Natural killer cell treated with Interleukin-12 subunit alpha and Interleukin-12 subunit beta and Interleukin-15 and Interleukin-18, amount 100 ng/mL, for 72 hours (primary cell): ENCODE measurements at places on chromosomes 11 and 22. TPM values are rescaled to one million over a fixed set of nuclear protein-coding genes. Genes with fewer than 3 reads are reported as not detected.

DNA sequence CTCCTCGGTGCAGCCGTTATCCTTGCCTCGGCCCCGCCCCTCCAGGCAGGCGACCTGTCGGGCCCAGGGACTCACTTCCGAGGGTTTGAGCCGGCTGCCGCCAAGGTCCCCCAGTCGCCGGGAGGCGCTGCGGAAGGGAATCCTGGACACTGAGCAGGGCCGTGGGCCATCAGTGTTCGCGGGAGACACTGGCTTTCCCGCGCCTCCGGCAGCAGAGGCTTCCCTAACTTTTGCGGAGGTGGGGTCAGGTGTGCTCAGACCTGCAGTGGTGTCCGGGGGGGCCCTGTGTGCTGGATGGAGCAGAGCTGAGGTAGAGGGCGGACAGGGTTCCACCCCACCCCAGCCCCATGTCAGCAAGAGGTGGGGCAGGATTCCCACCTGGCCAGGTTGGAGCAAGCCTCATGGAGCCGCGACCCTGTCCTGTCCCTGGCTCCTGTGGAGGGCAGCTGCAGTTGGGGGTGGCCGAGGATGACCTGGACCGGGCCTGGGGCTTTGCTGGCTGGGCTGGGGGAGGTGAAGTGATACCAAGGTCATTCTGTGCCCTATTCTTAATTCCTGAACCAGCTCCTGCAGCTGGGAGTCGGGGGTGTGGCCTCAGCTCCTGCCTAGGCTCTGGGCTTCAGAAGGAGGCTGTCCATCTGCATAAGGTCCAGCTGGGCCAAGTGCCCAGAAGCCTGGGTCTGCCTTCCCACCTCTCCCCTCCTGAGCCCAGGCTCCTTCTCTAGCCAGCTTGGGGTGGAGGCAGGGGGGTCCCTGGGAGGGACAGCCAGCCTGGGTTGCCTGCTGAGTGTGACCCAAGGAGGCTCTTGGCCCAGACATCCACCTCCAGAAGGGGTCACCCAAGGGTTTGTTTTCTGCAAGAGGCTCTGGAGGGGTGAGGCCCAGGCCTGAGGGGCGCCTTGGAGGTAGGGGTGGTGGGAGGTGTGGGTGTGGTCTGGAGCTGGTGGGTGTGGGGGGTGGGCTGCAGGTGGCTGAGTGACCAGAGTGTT, 8.4 kb downstream of the TSPAN4 start:
- no peaks in the 10 kb centered on the region for H3K36me3 ChIP-seq
- H3K27ac ChIP-seq, result no peak overlapping the region
- H3K4me3 ChIP-seq, result no peak overlapping the region

- H3K27me3 ChIP-seq, result no peaks in the 10 kb centered on the region
- no peak for DNase-seq
- peaks cover 10% of the 10 kb centered on the region for H3K4me1 ChIP-seq
- H3K27ac ChIP-seq, result peak overlapping the region; percentile 79
- H3K36me3 ChIP-seq, result peaks cover 51% of the 10 kb centered on the region
- peak overlapping the region; percentile 23 for H3K4me3 ChIP-seq
Observed at GRCh38 chr11:34086554-34087283, 18.7 kb upstream of the NAT10 start.

DNA sequence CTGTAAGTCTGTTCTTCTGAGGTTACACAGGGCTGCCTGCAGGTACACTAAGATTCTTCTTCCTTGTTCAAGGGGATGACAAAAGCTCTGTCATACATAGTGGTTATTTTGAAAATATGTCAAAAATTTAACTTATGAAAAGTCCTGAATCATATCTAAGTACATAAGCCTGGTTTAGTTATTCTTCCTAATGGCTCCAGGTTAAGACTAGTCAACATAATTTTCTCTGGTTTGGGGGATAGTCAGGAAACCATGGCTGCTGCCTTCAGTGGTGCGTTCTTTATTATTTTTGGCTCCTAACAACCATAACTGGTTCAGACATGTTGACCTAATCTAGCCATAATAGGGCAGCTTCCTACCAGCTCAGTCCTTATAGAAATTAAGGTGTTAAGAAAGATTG, 257.4 kb upstream of the DDI1 start:
- H3K27me3 ChIP-seq, result peaks cover 5% of the 10 kb centered on the region
- H3K36me3 ChIP-seq, result no peaks in the 10 kb centered on the region
- H3K4me1 ChIP-seq, result no peaks in the 10 kb centered on the region
- DNase-seq, result no peak
- H3K4me3 ChIP-seq, result no peak overlapping the region

DNA sequence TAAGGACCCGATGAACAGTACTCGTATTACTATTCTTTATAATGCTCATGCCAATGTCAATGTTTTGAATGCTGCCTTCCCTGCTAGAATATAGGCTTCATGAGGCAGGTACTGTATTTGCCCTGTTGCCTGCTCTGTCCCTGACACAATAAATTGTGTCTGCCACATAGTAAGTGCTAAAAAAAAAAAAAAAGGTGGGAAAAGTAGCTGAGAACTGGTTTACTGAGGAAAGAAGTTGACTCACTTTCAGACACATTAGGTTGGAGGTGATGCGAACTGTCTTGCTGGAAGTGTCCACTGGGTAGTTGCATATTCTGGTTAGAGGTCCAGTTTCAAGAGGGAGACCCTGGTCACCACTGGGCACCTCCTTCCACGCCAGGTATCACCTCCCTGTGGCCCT, 255.9 kb downstream of the KIRREL3 start:
- H3K36me3 ChIP-seq, result no peaks in the 10 kb centered on the region
- H3K4me3 ChIP-seq, result no peak overlapping the region
- DNase-seq, result no peak
- no peak overlapping the region for H3K27ac ChIP-seq
- peaks cover 52% of the 10 kb centered on the region for H3K4me1 ChIP-seq

- no peak for DNase-seq
- no peak overlapping the region for H3K4me3 ChIP-seq
- H3K36me3 ChIP-seq, result no peaks in the 10 kb centered on the region
- H3K27ac ChIP-seq, result no peak overlapping the region
- H3K27me3 ChIP-seq, result no peaks in the 10 kb centered on the region
- no peaks in the 10 kb centered on the region for H3K4me1 ChIP-seq
Observed at GRCh38 chr11:113373306-113373705, 14.3 kb upstream of the ANKK1 start.

DNA sequence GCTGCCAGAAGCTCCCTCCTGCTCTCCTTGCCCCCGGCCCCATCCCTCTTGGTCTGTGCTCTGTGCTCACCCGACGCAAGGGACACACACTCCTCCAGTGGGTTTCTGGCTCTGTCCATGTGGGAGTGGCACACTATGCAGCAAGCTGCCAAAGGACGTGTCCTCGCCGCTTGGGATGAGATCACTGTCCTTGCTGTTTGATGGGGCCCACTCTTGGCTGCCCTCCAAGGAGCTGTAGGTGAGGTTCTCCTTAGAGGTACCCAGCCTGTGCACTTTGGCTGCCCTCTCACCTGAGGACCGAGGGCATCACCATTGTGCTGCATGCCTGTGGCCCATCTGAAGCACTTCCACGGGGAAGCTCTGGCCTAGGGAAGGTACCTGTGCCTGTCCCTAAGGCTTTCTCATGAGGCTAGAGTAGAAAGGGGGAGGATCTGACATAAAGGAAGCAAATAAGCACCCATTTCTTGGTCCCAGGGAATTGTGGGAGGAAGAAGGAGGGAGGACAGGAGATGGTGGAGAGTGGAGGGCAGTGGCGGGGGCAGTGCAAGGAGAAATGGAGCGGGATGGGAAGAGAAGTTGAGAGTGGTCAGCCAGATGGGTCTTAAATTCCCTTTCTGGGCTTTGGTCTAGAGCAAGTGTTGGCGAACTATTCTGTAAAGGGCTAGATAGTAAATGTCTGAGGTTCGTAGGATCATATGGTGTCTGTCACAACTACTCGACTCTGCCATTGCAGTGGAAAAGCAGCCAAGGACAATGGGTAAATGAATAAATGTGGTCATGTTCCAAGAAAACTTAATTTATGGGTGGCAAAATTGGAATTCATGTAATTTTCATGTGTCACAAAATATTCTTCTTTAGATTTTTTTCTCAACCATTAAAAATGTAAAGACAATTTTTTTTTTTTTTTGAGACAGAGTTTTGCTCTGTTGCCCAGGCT, 47.0 kb upstream of the AMPD3 start:
- H3K4me3 ChIP-seq, result no peak overlapping the region
- peak overlapping the region; percentile 7 for H3K27ac ChIP-seq
- H3K4me1 ChIP-seq, result peaks cover 34% of the 10 kb centered on the region
- no peaks in the 10 kb centered on the region for H3K36me3 ChIP-seq
- H3K27me3 ChIP-seq, result no peaks in the 10 kb centered on the region

GRCh38 chr11:111954154-111954553, 17.0 kb downstream of the DIXDC1 start:
- no peak overlapping the region for H3K4me3 ChIP-seq
- no peak overlapping the region for H3K27ac ChIP-seq
- peaks cover 9% of the 10 kb centered on the region for H3K4me1 ChIP-seq
- no peak for DNase-seq

- peaks cover 10% of the 10 kb centered on the region for H3K27me3 ChIP-seq
- no peaks in the 10 kb centered on the region for H3K4me1 ChIP-seq
- no peak overlapping the region for H3K4me3 ChIP-seq
- no peak overlapping the region for H3K27ac ChIP-seq
- no peaks in the 10 kb centered on the region for H3K36me3 ChIP-seq
Observed at GRCh38 chr22:36100134-36100824, 60.3 kb downstream of the APOL3 start.

DNA sequence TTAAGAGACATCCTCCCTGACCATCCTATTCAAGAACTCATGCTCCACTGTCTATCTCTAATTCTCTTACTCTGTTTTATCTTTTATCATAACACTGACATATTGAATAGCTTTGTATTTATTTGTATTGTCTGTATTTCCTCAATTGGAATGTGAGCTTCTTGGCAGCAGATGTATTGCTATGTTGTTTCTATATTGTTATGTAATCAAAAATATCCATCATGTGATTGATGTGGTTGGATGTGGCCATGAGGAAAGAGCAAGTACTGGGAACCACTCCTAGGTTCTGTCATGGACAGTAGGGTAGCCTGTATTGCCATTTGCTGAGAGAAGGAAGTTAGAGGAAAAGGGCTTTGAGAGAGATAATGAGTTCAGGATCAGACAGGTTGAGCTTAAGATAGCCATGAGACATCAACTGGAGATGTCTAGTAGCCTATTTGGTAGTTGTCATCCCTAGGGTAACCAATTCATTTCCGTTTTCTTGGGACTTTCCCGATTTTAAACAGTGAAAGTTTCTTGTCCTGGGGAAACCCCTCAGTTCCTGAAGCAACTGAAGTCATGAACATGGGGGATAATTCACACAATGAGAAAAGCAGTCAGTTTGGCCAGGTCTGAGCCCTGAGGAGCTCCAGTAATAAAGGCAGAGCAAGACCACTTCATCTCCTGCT, 404.5 kb downstream of the INSC start:
- H3K36me3 ChIP-seq, result peaks cover 10% of the 10 kb centered on the region
- no peak for DNase-seq
- no peaks in the 10 kb centered on the region for H3K4me1 ChIP-seq
- no peak overlapping the region for H3K27ac ChIP-seq

DNA sequence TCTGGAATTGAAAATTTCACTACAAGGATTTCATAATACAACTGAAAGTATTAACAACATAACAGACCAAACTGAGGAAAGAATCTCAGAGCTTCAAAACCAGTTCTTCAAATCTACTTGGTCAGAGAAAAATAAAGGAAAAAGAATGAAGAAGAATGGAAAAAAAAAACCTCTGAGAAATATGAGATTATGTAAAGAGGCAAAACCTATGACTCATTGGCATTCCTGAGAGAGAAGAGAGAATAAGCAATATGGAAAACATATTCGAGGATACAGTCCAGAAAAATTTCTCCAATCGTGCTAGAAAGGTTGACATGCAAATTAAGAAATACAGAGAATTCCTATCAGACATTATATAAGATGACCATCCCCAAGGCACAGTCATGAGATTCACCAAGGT, 23.4 kb upstream of the GPR83 start:
- DNase-seq, result no peak
- H3K27me3 ChIP-seq, result no peaks in the 10 kb centered on the region
- H3K27ac ChIP-seq, result no peak overlapping the region
- peaks cover 42% of the 10 kb centered on the region for H3K36me3 ChIP-seq

- H3K27me3 ChIP-seq, result no peaks in the 10 kb centered on the region
- no peak overlapping the region for H3K27ac ChIP-seq
- no peaks in the 10 kb centered on the region for H3K4me1 ChIP-seq
- no peak for DNase-seq
Observed at GRCh38 chr11:95132956-95133355, 43.3 kb downstream of the ENDOD1 start.

- no peak for DNase-seq
- H3K27ac ChIP-seq, result no peak overlapping the region
- H3K36me3 ChIP-seq, result no peaks in the 10 kb centered on the region
- H3K27me3 ChIP-seq, result no peaks in the 10 kb centered on the region
- peak overlapping the region; percentile 58 for H3K4me3 ChIP-seq
Observed at GRCh38 chr22:25402501-25403283, 161.8 kb upstream of the GRK3 start.

DNA sequence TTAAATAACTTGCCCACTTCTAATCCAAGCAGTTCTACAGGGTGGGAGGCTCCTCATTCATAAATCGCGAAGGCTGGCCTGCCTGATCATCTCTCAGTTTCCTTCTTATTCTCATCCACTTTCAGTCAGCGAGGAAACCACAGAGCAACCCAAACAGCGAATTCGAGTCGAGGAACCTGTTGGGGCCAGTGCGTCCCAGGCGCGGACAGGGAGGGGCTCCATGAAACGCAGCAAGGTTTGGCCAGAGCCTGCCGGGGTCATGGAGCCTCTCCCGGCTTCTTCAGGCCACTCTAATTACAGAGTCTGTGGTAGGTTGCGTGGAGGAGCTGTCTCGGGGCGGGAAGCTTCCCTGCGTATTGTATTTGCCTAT, 741 bp upstream of the NAV2 start:
- H3K27ac ChIP-seq, result peak overlapping the region; percentile 89
- no peaks in the 10 kb centered on the region for H3K36me3 ChIP-seq
- peaks cover 15% of the 10 kb centered on the region for H3K4me1 ChIP-seq
- peak overlapping the region; percentile 82 for H3K4me3 ChIP-seq
- DNase-seq, result peak; percentile 44

DNA sequence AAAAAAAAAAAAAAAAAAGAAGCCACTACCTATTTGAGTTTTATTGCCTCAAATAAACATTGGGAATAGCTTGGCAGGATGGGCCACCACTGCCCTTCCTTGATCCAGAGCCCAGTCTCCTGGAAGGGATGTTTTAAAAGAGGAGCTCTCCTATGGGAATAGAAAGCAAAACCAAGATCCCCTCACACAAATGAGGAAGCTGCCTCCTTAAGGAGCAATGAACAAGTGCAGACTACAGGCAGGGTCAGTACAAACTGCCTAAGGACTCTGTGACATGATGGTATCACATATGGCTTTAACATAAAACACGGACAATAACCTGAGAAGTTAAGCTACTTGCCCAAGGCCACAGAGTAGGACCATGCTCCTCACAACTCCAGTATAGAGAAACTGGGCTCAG, 120.8 kb downstream of the NAT10 start:
- no peak overlapping the region for H3K4me3 ChIP-seq
- peaks cover 12% of the 10 kb centered on the region for H3K4me1 ChIP-seq
- no peak overlapping the region for H3K27ac ChIP-seq
- H3K36me3 ChIP-seq, result no peaks in the 10 kb centered on the region
- no peaks in the 10 kb centered on the region for H3K27me3 ChIP-seq
- no peak for DNase-seq

RASGRP2 gene
- total RNA-seq, result 13.6 TPM

UCP3 gene
- total RNA-seq, result 5.2 TPM

OTOG gene
- not detected for total RNA-seq

TRPC6 gene
- total RNA-seq, result not detected

VWCE gene
- 2.1 TPM for total RNA-seq

OR8A1 gene
- total RNA-seq, result not detected

VPREB1 gene
- total RNA-seq, result not detected

SLC22A25 gene
- total RNA-seq, result not detected

OR5AP2 gene
- total RNA-seq, result not detected

MOV10L1 gene
- total RNA-seq, result not detected

NCAM1 gene
- total RNA-seq, result 54.2 TPM

DUSP8 gene
- 5.4 TPM for total RNA-seq

FXYD2 gene
- total RNA-seq, result 1.5 TPM

FBLN1 gene
- not detected for total RNA-seq

SOX10 gene
- total RNA-seq, result not detected
